Frontal cortex (tissue), 4 donors: ENCODE measurements at places on chromosomes 2 and 18. TPM values are rescaled to one million over a fixed set of nuclear protein-coding genes. Genes with fewer than 3 reads are reported as not detected.

The SLC9A4 gene
- total RNA-seq, result under 0.01 TPM

The GALNT14 gene
- 10.2 TPM for total RNA-seq

The PDE1A gene
- total RNA-seq, result 51.0 TPM

The SPATA3 gene
- not detected for total RNA-seq

The IL36A gene
- not detected for total RNA-seq

The TRABD2A gene
- total RNA-seq, result 0.41 TPM

The ANO7 gene
- 0.41 TPM for total RNA-seq
